ENCODE measurements at places on chromosomes 6 and 20.

DNA sequence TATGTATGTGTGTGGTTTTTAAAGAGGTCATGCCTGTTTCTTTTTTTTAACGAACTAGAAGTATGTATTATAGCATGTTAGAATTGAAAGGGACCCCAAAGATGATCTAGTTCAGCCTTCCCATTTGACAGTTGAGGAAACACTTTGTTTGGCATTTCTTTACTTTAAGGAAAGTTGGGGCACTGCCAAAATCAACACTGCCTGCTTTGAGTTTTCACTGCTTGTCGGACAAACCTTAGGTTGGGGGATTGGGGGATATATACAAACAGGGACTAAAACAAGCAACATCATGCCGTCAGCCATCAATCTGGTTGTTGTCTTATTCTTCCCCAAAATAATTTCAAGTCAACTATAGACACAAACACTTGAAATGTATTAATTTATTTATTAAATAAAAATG is 14.1 kb upstream of the CALHM6 start:
- DNase-seq, result no peak

DNA sequence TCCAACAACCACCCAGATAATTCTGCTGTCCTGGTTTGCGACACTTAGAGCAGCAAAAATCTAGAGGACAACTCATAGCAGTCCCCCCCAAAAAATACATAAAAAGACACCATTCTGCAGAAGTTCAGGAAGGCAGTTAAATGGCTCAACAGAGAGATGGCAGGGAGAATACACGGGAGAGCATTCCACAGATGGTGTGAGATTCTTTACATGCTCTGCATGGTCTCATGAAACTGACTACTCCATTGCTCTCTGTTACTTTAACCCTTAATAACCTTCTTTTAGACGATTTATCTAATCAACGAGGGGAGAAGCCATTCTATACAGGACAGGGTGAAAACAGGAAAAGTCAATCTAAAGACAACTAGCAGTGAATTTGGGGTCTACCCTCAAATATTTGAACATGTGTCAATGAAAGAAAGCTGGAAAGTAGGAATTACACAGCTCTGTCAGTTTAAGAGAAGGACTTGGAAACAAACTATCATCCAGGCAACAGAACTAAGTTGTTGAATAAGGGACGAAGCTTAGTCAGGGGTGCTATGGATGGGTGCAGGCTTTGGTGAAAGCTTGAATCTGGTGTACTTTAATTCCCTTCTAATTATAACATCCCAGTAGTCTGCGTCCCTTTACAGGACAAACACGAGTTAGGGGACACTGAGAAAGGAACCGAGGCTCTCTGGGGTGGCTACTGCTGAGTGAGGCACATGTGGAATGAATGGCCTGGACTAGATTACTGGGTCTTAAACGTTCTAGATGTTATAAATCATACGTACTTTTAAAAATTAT is 5.1 kb downstream of the PERP start:
- DNase-seq, result no peak

- no peak for DNase-seq
Measured at GRCh38 chr6:80249897-80250296, 143.4 kb downstream of the BCKDHB start.

DNA sequence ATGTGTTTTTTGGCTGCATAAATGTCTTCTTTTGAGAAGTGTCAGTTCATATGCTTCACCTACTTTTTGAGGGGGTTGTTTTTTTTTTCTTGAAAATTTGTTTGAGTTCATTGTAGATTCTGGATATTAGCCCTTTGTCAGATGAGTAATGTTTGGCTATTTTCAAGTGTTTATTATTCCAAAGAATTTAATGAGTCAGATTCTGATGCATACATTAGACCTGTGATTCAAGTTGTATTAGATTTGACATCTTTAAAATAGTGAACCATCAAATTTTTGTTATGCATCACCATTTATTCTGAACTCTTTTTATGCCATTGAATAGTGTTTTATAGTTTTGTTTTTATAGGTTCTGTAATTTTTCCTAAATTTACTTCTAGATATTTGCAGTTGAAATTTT is 319.3 kb downstream of the PKHD1 start:
- DNase-seq, result no peak

GRCh38 chr6:159353193-159353592 is 184.0 kb downstream of the FNDC1 start:
- no peak for DNase-seq

- no peak for DNase-seq
Measured at GRCh38 chr6:30885999-30886896, 1.9 kb downstream of the DDR1 start.

GRCh38 chr6:97919631-97920030 is 636.6 kb upstream of the MMS22L start:
- DNase-seq, result no peak

- peak; percentile 26 for DNase-seq
Measured at GRCh38 chr6:169961772-169962561, 210.5 kb downstream of the ERMARD start.

GRCh38 chr20:61929971-61930666 is 135.6 kb downstream of the TAF4 start:
- DNase-seq, result no peak

GRCh38 chr20:50290808-50291207 is 100.2 kb downstream of the CEBPB start:
- no peak for DNase-seq

GRCh38 chr6:136095986-136096385 is 154.1 kb downstream of the MTFR2 start:
- DNase-seq, result no peak

- peak; percentile 67 for DNase-seq
Measured at GRCh38 chr6:3001773-3002293, 2.1 kb downstream of the NQO2 start.

GRCh38 chr20:32278199-32278643 is 770 bp downstream of the KIF3B start:
- no peak for DNase-seq

DNA sequence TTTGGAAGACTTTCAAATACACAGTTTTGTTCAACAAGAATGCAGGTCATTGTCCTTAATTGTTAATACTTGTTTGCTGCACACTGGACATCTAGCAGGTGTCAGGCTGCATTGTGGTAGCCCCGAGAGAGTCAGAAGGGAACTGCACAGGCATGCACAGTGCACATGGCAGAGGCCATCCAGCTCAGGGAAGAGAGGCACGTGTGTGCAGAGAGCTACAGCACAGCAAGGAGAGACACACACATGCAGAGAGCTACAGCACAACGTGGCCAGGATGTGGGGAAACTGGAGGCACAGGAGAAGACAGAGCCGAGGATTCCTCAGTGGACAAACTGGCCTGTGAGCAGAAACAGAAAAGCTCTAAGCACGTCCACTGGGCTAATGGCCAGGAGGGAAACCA is 272.0 kb downstream of the SMOC2 start:
- DNase-seq, result no peak

- no peak for DNase-seq
Measured at GRCh38 chr6:52155791-52156576, 30.2 kb upstream of the IL17A start.

GRCh38 chr6:70956191-70956450 is 739 bp downstream of the B3GAT2 start:
- no peak for DNase-seq

DNA sequence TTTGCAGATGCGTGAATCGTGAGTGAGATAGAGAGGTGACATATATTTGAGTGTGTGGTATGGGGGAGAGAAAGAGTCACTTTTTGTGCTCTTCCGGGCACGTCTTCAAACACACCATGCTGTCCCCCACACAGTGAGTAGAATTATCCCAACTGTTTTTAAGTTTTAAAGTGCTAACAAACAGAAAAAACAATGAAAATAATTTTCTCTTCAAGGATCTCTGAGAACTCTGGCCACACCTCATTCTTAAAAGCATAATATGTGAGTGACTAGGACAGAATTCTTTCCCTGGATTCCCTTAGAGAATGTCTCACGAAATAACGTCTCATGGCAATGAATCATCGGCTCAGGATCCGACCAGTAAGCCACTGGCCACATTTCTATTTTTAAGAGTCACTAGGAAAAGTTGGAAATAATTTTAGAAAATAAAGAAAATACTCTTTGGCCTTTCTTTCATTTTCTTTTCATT is 235.7 kb upstream of the ZNF217 start:
- no peak for DNase-seq

DNA sequence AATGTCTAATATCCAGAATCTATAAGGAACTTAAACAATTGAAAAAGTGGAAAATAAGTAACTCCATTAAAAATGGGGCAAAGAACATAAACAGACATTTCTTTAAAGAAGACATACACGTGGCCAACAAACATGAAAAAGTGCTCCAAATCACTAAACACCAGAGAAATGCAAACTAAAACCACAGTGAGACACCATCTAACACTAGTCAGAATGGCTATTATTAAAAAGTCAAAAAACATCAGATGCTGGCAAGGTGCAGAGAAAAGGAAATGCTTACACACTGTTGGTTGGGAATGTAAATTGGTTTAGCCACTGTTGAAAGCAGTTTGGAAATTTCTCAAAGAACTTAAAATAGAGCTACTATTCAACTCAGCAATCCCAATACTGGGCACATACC is 169.2 kb upstream of the MANEA start:
- DNase-seq, result no peak
